DMS79 treated with DMSO at 0.1 percent for 48 hours (cell line): ENCODE measurements at places on chromosomes 5 and 9.
A peak's percentile ranks its signal among the peaks of the same experiment; 100 is the strongest.

- no peak for DNase-seq
These were observed 307.7 kb upstream of the TLE4 start for GRCh38 chr9:79264041-79264440.

DNA sequence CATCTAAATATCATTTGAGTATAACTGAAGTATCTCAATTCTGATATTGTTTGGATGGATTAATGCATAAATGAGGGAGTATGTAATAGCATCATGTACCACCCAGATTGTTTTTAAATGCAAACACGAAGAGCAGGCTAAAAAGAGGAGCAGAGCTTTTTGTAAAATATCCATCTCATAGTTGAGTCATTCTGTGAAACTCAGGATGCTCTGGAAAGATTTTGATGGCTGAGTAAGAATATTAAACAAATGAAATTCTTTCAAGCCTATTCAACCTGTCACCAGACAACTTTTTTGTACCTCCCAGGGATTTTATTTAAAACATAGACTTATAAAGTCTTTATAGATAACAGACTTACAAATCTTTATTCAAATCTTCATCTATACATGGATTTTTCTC is 625.9 kb downstream of the TLE4 start:
- no peak for DNase-seq

DNA sequence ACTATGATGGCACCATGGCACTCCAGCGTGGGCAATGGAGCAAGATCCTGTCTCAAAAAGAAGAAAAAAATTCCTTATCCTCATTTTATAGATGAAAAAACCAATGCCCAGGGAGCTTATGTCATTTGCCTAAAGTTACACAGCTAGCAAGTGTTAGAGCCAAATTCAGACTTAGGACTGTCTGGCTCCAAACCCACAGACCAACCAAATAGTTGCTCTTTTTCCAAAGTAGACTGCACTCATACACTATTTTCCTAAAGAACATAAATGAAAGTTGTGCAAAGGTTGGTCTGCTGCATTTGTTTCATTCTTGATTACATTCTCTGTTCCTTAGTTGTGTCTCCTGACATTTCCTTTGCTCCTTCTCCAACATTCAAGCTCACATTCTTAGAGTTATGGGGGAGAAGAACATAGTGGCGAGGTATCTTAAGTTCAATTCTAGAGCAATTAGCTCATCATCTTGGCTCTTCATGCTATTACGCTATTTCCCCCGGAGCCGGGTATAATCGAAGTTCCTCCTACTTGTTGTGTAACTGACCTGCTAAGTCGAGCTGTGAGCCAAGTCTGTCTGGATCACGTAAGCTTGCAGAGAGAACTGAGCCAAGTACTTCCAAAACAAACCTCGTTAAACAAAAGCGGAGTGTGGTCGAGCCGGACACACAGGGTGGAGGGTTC is 138.3 kb downstream of the RFK start:
- peak; percentile 0 for DNase-seq

DNA sequence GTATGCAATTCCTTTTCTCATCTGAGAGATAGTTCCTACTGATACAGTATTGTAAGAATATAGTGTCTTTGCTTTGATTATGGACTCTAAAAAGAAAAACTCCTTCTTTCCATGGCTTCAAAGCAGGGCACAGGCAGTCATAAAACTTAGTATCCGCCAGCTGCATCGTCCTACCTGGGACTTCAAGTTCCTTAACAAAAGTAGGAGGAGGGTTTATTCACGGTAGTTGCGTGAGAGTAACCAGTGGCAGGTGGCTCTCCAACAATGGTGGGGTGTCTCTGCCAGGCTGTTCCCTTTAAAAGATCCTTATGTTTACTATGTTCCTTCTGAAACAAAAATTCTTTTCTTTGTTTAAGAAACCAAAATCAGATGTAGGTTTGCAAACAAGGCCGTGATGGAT is 173.5 kb upstream of the DMAC1 start:
- no peak for DNase-seq

DNA sequence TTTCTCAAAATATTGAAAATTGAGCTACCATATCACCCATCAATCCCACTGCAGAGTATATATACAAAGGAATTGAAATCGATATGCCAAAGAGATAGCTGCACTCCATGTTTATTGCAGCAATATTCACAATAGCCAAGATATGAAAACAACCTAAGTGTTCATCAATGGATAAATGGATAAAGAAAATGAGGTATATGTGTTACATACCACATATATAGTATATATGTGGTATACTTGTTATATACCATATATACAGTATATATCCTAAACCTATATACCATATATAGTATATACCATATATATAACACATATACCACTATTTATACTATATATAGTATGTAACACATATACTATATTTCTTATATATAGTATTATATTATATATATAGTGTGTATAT is 313.3 kb downstream of the ZNF608 start:
- no peak for DNase-seq

DNA sequence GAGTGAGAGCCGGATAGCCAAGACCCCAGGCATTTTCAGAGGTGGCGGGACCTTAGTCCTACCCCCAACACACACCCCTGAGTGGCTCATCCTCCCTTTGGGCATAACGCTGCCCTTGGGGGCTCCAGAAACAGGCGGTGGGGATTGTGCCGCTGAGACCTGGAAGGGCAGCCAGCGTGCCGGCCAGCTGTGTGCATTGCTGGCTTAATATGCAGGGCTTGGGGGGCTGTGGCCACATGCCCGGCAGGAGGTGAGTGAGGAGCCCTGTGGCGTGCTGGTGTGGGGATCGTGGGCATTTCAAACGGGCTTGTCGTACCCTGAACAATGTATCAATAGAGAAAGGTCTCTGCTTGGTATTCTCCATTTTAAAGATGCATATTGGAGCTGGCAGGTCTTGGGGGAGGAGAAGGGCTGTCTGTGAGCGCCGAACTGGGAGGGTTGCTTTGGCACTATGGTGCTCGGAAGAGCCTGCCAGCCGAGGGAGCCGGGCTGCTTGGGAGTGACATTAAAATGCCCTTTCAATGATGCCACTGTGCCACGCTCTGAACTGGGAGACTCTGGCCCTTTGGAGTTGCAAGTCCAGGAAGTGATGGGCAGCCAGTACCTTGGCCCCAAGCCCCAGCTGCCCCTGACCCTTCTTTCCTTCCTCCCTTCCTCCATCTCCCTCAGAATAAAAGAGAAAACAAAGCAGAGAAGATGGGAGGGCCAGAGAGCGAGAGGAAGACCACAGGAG is 11.2 kb upstream of the OLFM1 start:
- DNase-seq = peak; percentile 12

DNA sequence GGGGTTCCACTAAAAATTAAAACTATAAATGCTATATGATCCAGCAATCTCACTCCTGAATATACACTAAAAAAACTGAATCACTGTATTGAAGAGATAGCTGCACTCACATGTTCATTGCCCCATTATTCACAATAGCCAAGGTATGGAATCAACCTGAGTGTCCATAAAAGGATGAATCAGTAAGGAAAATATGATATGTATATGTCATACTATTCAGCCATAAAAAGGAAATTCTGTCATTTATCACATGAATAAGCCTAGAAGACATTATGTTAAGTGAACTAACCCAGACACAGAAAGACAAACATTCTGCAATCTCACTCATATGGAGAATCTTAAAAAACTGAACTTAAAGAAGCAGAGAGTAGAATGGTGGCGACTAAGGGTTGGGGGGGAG is 1376.2 kb upstream of the CDH9 start:
- no peak for DNase-seq

- DNase-seq = no peak
These were observed 72.7 kb upstream of the HSPA9 start for GRCh38 chr5:138647794-138648410.

DNA sequence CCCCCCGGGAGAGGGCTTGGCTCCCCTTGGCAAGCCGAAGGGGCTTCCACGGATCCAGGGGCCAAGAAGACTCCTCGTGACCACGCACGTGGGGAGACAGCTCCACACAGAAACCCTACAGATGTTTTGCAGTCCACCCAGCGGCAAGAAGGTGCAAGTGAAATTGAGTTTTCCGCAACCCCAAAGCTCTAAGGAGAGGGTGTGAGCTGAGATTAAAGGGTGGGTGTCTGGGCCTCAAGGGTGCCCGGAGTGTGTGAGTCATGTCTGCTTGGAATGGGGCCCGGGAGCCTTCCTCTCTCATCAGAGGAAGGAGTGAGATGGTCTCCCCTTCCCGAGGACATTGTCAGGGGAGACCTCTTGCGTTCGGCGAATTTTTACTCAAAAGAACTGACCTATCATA is 79.1 kb downstream of the OLFM1 start:
- no peak for DNase-seq

GRCh38 chr9:101032426-101032825 is 3.9 kb downstream of the PLPPR1 start:
- DNase-seq = no peak

GRCh38 chr5:170832241-170832640 is 29.6 kb upstream of the RANBP17 start:
- DNase-seq = no peak

- DNase-seq = no peak
These were observed 23.8 kb upstream of the TRPM3 start for GRCh38 chr9:71145179-71145578.

GRCh38 chr9:6811436-6811835 is 53.7 kb downstream of the KDM4C start:
- no peak for DNase-seq

GRCh38 chr5:58235299-58235698 is 224.6 kb downstream of the PLK2 start:
- DNase-seq = no peak

GRCh38 chr5:33439905-33440481 is 772 bp upstream of the TARS1 start:
- DNase-seq = peak; percentile 52

- peak; percentile 12 for DNase-seq
These were observed 68.5 kb downstream of the MYO10 start for GRCh38 chr5:16867577-16867953.

- peak; percentile 3 for DNase-seq
These were observed 645 bp downstream of the SAP30L start for GRCh38 chr5:154446195-154447088.

- DNase-seq = no peak
These were observed 402.0 kb downstream of the MLLT3 start for GRCh38 chr9:20220286-20220685.

- DNase-seq = no peak
These were observed 736 bp upstream of the GLDC start for GRCh38 chr9:6646293-6646636.

DNA sequence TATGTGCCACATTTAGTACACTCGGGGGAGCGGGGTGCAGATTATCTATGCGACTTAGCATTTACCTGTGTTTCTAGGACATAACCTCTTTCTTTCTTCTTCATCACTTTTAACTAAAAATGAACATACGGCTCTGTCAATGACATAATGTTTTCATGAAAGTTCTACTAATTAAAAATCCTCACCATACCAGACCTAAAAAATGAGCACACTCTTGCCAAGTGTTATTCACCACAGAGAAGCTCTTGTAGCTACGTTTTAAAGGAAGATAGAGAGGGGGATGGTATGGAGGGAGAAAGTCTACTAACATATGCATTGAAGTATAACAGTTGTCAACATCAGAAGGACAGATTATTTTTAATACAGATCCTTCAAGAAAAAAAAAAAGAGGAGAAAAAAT is 1.6 kb downstream of the CDH10 start:
- DNase-seq = no peak

DNA sequence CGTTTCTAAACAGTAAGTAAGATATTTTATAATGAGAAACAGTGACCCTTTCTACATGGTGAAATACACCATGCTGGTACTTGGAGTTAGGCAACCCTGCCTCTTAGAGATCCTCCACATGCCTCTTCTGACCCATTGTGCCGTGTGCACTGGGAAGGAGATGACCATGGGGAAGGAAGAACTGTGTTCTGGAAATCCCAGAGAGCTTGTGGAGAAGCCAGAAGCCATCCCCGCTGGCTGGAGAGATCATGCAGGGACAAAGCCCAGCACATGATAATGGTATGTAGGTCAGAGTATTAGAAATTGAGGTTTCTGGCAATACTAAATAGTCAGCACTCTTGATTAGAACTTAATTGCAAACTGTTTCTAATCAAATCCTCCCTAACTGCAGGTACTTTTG is 307.3 kb downstream of the FBXL7 start:
- DNase-seq = no peak

- DNase-seq = no peak
These were observed 129.2 kb downstream of the DMRT2 start for GRCh38 chr9:1179366-1179765.

DNA sequence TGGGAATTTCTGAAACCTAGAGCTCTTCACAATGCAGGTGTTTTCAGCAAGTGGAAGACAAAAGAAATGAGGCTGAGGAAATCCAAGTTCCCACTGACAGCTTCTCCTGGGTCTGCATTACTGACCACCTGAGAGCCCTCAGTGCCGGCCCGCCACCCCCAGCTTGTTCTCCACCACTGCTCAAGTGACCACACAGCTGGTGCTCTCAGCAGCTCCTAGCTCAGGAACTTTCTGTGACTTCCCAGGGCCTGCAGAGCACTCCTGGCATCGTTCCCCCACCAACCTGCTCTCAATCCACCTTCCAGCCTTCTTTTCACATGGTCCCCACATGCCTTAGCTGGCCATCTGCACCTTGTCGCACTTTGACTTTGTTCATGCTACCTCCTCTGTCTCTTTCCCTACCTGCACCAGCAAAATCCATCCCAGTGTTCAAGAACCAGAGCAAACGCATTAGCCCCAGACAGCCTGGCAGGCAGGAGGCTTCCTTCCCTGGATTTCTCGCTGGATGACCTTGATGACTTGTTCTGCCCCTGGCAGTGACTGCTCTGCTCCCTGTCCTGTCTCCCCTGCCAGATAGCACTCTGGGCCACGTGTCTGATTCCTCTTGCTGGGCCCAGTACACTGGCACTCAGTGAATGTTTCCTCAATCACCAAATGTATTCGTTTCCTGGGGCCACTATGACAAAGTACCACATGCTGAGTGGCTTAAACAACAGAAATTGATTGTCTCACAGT is 35.1 kb upstream of the NANS start:
- DNase-seq = no peak

DNA sequence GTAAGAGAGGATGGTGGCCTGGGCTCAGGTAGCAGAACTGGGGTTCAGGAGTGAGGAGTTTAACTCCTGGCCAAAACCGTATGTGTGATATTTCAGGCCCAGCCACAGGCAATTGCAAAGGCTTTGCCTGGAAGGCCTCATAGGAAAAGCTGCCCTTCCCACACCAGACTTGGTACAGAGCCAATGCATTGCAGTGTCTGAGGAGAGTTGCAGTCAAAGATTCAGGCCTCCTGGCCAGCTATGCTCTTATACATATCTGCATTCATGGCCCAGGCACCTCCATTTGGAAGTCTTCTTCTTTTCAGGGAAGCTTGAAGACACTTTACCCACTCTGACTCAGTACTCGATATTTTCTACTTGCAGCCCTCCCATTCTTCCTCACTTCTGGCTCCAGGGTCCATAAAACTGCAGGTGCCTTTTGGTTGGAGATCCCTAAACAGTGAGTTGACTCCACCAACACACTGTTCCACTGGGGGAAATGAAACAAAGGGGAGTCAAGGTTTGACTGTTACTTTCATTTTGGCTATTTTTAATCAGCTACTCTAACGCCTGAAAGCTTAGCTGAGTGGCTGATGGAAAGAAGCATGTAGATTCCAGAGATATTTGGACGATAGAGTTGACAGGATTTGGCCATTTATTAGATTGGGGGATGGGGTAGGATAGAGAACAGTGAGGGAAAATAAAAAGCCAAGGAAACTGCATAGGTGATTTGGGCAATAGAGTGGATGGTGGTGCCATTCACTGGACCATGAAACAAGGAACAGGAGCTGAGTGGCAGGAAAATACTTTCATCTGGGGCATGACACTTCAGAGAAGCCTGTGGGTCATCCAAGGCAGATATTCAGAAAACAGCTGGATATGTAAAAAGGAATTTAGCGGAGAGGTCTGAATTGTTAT is 30.6 kb upstream of the IL33 start:
- no peak for DNase-seq
